ENCODE measurements at places on chromosomes 13 and 19.
A peak's percentile ranks its signal among the peaks of the same experiment; 100 is the strongest.

- DNase-seq, result no peak
Observed at GRCh38 chr19:570251-570686, 2.1 kb upstream of the BSG start.

DNA sequence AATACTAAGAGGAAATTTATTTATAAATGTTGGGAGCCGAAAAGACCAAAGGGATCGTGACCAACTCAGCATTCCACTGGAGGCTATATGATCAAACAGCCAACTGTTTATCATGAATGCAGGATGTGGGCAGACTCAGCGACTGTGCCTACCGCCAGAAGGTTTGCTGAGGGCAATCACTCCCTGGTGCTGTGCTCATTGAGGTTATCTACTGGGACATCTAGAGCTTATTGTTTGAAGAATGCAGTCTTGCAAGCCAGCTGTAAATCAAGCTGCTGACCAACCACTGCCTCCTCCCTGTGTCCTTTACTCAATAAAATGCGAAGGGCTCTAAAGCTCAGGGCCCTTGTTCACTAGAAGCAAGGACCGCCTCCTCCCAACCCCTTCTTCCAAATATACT lies 8.5 kb upstream of the XPO4 start:
- no peak for DNase-seq

DNA sequence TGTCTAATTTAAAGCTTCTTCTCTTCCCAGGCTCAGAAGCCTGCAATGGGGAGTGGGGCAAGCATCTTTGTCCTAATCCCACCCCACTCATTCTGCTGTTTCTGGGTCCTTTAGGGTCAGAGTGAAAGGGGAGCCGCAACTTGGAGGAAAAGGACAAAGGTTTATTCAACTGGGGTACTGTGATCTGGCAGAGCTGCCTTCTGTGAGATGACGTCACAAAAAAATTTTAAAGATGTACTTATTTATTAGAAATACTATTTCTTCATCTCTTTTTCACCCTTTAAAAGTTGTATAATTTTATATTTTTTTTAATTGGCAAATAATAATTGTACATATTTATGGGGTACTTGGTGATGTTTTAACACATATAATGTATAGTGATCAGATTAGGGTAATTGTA lies 302.6 kb downstream of the TDRD3 start:
- no peak for DNase-seq

DNA sequence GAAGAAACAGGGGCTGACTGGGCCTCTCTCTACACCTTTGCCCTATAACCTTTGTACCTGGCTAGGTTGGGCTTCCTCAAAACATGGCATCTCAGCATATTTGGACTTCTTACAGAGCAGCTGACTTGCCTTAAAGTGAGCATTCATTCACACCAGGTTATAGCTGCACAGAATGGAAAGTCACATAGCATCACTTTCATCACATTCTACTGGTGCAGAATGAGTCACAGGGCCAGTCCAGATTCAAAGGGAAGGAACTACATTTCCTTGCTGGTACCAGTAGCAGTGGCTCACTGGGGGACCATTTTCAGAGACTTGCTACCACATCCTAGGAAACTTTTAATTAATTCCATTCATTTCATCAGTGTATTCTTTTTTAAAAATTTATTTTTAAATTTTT lies 20.3 kb upstream of the TPTE2 start:
- no peak for DNase-seq

DNA sequence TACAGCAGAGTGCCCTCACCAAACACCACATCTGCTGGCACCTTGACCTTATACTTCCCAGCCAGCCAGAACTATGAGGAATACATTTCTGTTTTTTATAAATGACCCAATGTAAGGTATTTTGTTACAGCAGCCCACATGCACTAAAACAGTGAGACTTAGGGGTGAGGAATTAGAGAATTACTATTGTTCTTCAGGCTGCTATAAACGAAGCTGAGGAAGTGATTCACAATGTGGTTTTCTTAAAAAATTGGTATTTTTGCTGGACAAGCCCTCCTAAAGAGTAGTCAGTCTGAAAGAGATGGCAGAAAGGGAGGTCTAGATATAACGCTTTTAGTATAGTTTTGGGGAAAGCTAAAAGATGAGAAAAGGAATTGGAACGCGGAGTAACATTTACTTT lies 101.0 kb downstream of the SLITRK6 start:
- no peak for DNase-seq

- DNase-seq, result peak; percentile 84
Observed at GRCh38 chr19:1324806-1325567, 39.3 kb downstream of the EFNA2 start.
